ENCODE measurements at places on chromosomes 3 and 15.
A peak's percentile ranks its signal among the peaks of the same experiment; 100 is the strongest.

GRCh38 chr3:25576831-25577454, 87.8 kb downstream of the TOP2B start:
- H3K27ac ChIP-seq: no peak overlapping the region
- no peak overlapping the region for H3K4me3 ChIP-seq
- no peaks in the 10 kb centered on the region for H3K36me3 ChIP-seq

DNA sequence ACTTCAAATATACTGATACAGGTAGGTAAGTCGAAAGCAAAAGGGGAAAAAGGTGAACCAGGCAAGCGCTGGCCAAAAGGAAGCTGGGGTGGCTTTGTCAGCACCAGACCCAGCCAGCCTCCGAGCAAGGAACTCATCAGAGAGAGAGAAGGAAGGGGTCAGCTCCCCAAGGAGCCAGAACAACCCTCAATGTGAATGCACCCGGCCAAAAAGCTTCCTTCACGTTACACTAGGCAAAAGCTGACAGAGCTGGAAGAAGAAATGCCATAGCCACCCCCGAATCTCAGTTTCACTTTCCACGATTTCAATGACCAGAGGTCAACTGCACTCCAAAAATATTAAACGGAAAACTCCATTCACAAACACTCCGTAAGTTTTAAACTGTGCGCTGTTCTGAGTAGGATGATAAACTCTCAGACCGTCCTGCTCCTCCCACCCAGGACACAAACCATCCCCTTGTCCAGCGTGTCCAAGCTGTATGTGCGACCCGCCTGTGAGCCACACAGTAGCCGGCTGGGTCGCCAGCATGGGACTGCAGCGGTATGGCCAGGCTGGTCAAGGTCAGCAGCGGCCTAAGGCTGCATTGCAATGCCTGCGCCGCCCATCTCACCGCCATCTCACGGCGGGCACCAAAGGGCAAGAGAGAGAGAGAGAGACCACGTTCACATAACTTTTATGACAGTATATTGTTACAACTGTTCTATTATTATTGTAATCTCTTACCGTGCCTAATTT, 29.7 kb downstream of the CYFIP1 start:
- no peak overlapping the region for H3K27ac ChIP-seq
- H3K27me3 ChIP-seq: peaks cover 2% of the 10 kb centered on the region
- H3K4me3 ChIP-seq: no peak overlapping the region
- no peak for DNase-seq
- no peaks in the 10 kb centered on the region for H3K36me3 ChIP-seq
- peaks cover 13% of the 10 kb centered on the region for H3K4me1 ChIP-seq

GRCh38 chr3:32499585-32499984, 3.1 kb downstream of the CMTM6 start:
- peak overlapping the region; percentile 41 for H3K27ac ChIP-seq
- DNase-seq: no peak
- H3K27me3 ChIP-seq: no peaks in the 10 kb centered on the region
- H3K36me3 ChIP-seq: peaks cover 48% of the 10 kb centered on the region

GRCh38 chr3:188749010-188749617, 422.7 kb upstream of the TPRG1 start:
- no peaks in the 10 kb centered on the region for H3K27me3 ChIP-seq
- H3K4me1 ChIP-seq: peaks cover 50% of the 10 kb centered on the region

DNA sequence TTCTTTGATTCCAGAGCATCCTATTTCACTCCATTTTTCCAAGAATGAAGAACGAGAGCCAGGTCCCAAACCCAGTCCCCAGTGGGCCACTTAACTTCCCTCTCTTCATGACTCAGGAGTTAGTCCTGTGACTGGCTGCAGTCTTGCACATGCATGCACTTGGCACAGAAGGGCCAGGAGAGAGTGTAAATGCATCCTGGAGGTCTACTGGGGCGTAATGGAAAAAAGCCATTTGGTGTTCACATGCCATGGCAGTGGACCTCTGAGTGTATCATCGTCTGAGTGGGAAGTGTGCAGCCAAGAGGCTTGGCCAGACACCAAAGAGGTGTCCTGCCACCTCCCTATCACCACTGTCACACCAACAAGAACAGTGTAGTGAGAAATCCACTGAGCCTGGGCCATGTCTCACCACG, 15.1 kb upstream of the RFTN1 start:
- no peak overlapping the region for H3K27ac ChIP-seq
- H3K4me3 ChIP-seq: no peak overlapping the region
- peaks cover 12% of the 10 kb centered on the region for H3K4me1 ChIP-seq
- H3K36me3 ChIP-seq: peaks cover under 1% of the 10 kb centered on the region
- no peaks in the 10 kb centered on the region for H3K27me3 ChIP-seq
